ENCODE measurements at places on chromosomes 3 and 15.

- H3K4me3 ChIP-seq, result no peak overlapping the region
- H3K4me1 ChIP-seq, result peaks cover 3% of the 10 kb centered on the region
- DNase-seq, result no peak
- peaks cover 37% of the 10 kb centered on the region for H3K27me3 ChIP-seq
- no peaks in the 10 kb centered on the region for H3K36me3 ChIP-seq
Observed at GRCh38 chr15:38212729-38213351, 39.8 kb upstream of the SPRED1 start.

- H3K36me3 ChIP-seq, result no peaks in the 10 kb centered on the region
- no peaks in the 10 kb centered on the region for H3K27me3 ChIP-seq
- peak overlapping the region; percentile 27 for H3K27ac ChIP-seq
- no peak for DNase-seq
- H3K4me1 ChIP-seq, result peaks cover 7% of the 10 kb centered on the region
- H3K4me3 ChIP-seq, result no peak overlapping the region
Observed at GRCh38 chr15:90082140-90082715, 20.0 kb downstream of the IDH2 start.

- peaks cover 36% of the 10 kb centered on the region for H3K4me1 ChIP-seq
- H3K4me3 ChIP-seq, result peak overlapping the region; percentile 97
- no peaks in the 10 kb centered on the region for H3K27me3 ChIP-seq
- H3K36me3 ChIP-seq, result no peaks in the 10 kb centered on the region
- DNase-seq, result peak; percentile 51
- H3K27ac ChIP-seq, result peak overlapping the region; percentile 87
Observed at GRCh38 chr3:150409512-150410310, 1.6 kb downstream of the TSC22D2 start.

DNA sequence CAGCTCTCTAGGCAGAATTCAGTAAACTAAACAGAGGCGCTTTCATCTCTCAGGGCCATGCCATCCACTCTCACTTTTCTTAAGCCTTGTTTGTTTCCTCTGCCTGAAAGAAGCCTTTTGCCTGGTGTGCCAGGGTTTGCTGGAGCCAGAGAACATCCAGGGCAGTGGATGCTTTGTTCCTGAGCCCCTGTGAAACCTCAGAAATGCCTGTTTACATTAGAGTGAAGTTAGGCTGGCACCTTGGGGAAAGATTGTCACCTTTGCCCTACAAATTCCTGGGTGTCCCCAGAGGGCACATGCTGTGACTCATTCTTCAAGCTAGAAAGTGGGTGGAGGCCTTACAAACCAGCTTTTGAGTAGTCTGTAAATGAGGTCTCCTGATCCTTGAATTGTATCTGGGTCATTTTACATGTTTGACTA, 10.7 kb upstream of the TRAK1 start:
- peak overlapping the region; percentile 97 for H3K27ac ChIP-seq
- peak overlapping the region; percentile 59 for H3K4me3 ChIP-seq

DNA sequence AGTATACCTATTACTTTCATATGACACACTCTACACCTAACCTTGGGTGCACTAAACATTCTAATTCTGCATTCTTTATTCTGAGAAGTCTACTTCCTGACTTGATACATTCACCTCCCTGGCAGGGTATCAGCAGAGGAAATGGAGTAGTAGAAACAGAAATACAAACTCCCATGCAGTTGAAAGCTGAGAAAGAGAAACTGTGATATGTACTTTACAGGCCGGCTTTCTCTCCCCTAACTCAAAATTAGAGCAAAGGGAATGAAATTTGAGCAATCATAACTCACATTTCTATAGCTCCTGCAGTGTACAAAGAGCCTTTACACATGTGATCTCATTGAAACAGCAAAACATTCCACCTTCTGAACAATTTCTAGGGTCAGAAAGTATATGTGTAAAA, 135.5 kb upstream of the COL8A1 start:
- H3K4me3 ChIP-seq, result no peak overlapping the region
- peaks cover 3% of the 10 kb centered on the region for H3K4me1 ChIP-seq
- no peaks in the 10 kb centered on the region for H3K36me3 ChIP-seq
- no peaks in the 10 kb centered on the region for H3K27me3 ChIP-seq
- no peak overlapping the region for H3K27ac ChIP-seq

GRCh38 chr3:129070086-129070885, 9.7 kb downstream of the GP9 start:
- H3K4me1 ChIP-seq, result peaks cover 3% of the 10 kb centered on the region
- H3K36me3 ChIP-seq, result peaks cover 4% of the 10 kb centered on the region
- H3K27me3 ChIP-seq, result peaks cover 43% of the 10 kb centered on the region
- peak overlapping the region; percentile 13 for H3K4me3 ChIP-seq
- no peak overlapping the region for H3K27ac ChIP-seq

GRCh38 chr3:16871915-16872842, 12.6 kb upstream of the PLCL2 start:
- H3K36me3 ChIP-seq, result peaks cover 6% of the 10 kb centered on the region
- H3K4me3 ChIP-seq, result no peak overlapping the region
- peaks cover 2% of the 10 kb centered on the region for H3K4me1 ChIP-seq
- no peak for DNase-seq

- H3K27me3 ChIP-seq, result peaks cover 9% of the 10 kb centered on the region
- peaks cover 4% of the 10 kb centered on the region for H3K4me1 ChIP-seq
- H3K27ac ChIP-seq, result no peak overlapping the region
- no peak overlapping the region for H3K4me3 ChIP-seq
Observed at GRCh38 chr15:62476163-62476562, 311.1 kb upstream of the C2CD4B start.

DNA sequence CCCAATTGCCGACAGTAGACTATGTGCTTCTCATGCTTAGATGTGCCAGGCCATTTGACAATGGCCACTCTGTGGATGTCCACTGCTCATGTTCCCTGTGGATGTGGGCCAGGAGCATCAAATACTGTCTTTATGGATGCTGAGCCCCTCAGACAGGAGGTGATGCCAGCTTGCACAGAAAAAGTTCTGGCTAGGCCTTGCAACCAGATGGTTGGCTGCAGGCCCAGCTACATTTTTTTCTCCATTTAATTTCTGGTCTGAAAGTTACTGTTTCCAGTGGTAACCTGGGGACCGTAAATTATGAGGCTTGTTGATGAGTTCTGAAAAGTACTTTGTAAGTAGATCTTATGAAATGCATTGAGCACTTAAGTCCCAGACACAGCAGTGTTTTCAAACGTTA, 228.5 kb downstream of the CHL1 start:
- no peak overlapping the region for H3K4me3 ChIP-seq
- no peak overlapping the region for H3K27ac ChIP-seq
- H3K36me3 ChIP-seq, result no peaks in the 10 kb centered on the region
- H3K4me1 ChIP-seq, result no peaks in the 10 kb centered on the region

DNA sequence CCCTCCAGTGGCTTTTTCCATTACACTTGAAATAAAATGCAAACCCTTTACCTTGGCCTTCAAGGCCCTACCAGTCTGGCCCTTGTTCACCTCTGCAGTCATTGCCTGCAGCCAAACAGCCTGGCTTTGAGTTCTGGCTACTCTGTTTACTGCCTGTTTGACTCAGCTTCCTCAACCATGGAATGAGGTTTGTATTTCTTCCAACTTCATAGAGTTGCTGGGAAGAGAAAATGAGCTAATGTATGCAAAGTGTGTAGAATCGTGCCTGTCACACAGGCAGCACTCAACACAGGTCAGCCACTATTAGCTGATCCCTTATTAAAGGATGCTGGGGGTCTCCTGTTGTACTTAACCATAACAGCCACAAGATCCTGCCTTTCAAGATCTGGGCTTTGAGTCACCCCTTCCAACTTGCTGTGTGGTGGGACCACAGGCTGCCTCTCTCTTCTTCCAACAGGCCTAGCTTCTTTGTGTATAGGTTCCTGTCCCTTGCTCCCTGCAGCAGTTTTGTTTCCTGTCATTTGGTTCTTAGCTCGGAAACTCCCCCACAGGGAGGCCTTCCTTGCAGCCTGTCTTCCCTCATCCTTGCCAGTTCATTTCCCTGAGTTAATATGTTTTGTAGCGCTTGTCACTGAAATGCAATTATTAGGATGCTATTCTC, 6.4 kb downstream of the MED12L start:
- peaks cover 2% of the 10 kb centered on the region for H3K36me3 ChIP-seq
- H3K4me1 ChIP-seq, result peaks cover 9% of the 10 kb centered on the region
- no peak for DNase-seq

DNA sequence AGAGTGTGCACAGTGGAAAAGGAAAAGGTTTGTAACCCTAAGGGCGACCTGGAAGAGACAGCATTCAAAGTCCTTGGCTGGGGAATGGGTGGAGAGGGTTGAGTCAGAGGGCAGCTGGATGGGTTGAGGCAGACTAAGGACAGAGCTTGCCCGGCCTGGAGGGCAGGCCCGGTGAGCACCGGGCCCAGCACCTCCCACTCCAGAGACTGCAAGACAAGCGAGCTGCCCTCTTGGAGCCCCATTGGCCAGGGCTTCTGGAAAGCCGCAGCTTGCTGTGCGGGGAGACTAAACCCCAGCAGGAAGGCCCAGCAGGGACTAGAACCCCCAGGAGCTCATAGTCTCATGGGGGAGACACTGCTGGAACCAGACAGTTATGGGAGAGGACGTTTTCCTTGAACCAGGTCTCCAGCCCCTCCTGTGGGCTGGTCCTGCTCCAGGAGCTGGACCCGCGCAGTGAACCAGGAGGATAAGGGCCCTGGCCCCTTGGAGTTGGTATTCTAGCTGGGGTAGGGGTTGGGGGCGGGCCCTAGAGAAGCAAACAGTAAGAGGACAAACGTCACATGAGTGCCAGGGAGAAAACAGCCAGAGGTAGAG, 59.1 kb downstream of the RGMA start:
- DNase-seq, result no peak
- peaks cover 3% of the 10 kb centered on the region for H3K36me3 ChIP-seq
- H3K27me3 ChIP-seq, result no peaks in the 10 kb centered on the region

DNA sequence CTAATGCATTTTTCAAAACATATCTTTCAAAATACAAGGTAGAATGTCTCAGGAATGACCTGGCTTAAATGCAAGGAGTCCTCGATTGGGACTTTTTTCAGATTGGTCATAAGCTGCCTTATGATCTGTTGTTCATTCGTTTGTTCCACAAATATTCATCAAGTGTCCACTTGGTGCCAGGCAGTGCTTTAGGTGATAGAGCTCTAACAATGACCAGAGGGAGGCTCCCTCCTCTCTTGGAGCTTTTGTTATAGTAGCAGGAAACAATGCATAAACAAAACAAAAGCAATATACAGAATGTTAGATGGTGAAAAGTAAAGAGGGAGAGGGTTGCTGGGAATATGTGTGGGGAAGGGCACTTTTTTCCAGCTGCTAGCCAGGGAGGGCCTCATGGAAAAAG, 156.1 kb downstream of the MCTP2 start:
- no peak overlapping the region for H3K27ac ChIP-seq
- peaks cover 4% of the 10 kb centered on the region for H3K36me3 ChIP-seq
- H3K4me1 ChIP-seq, result peaks cover 15% of the 10 kb centered on the region
- H3K4me3 ChIP-seq, result no peak overlapping the region
- no peak for DNase-seq

- no peaks in the 10 kb centered on the region for H3K36me3 ChIP-seq
- DNase-seq, result no peak
- peaks cover 13% of the 10 kb centered on the region for H3K27me3 ChIP-seq
- no peak overlapping the region for H3K4me3 ChIP-seq
- no peak overlapping the region for H3K27ac ChIP-seq
Observed at GRCh38 chr3:155335724-155336354, 42.4 kb upstream of the STRIT1 start.

- no peak for DNase-seq
- H3K27me3 ChIP-seq, result no peaks in the 10 kb centered on the region
- H3K27ac ChIP-seq, result no peak overlapping the region
- H3K4me1 ChIP-seq, result no peaks in the 10 kb centered on the region
- no peaks in the 10 kb centered on the region for H3K36me3 ChIP-seq
Observed at GRCh38 chr3:29513236-29513635, 232.4 kb downstream of the RBMS3 start.

- peaks cover 12% of the 10 kb centered on the region for H3K27me3 ChIP-seq
- H3K4me3 ChIP-seq, result no peak overlapping the region
- H3K27ac ChIP-seq, result no peak overlapping the region
- DNase-seq, result no peak
- H3K4me1 ChIP-seq, result peaks cover 5% of the 10 kb centered on the region
- H3K36me3 ChIP-seq, result peaks cover 3% of the 10 kb centered on the region
Observed at GRCh38 chr3:196008929-196009328, 73.0 kb downstream of the TFRC start.

GRCh38 chr3:155631323-155632019, 113.4 kb downstream of the PLCH1 start:
- no peaks in the 10 kb centered on the region for H3K4me1 ChIP-seq
- no peak for DNase-seq
- no peak overlapping the region for H3K27ac ChIP-seq
- no peak overlapping the region for H3K4me3 ChIP-seq

GRCh38 chr15:32643907-32644445, 2.5 kb downstream of the SCG5 start:
- peaks cover 5% of the 10 kb centered on the region for H3K36me3 ChIP-seq
- DNase-seq, result no peak
- H3K4me3 ChIP-seq, result no peak overlapping the region
- H3K27ac ChIP-seq, result no peak overlapping the region

GRCh38 chr3:107794664-107795443, 272.1 kb downstream of the BBX start:
- H3K27ac ChIP-seq, result no peak overlapping the region
- H3K4me3 ChIP-seq, result no peak overlapping the region
- DNase-seq, result no peak
- no peaks in the 10 kb centered on the region for H3K27me3 ChIP-seq

DNA sequence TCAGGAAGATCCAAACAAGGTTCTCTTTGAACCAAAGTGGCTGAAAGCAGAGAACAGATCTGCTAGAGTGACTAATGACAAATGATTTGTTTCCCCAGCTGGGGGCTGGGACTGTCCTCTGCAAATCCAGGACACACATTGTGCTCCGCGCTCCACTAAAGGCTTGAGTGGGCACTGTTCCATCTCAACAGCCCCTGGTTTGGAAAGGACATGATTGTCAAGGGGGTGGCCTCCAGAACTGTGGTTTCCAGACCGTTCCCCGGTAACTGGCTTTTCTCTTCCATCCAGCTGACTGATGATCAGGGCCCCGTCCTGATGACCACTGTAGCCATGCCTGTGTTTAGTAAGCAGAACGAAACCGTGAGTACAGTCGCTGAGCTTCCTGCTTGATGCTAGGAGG, 91.0 kb downstream of the LRTM1 start:
- H3K27me3 ChIP-seq, result no peaks in the 10 kb centered on the region
- H3K36me3 ChIP-seq, result no peaks in the 10 kb centered on the region
- H3K4me1 ChIP-seq, result no peaks in the 10 kb centered on the region
- no peak for DNase-seq
- no peak overlapping the region for H3K27ac ChIP-seq

- H3K27me3 ChIP-seq, result no peaks in the 10 kb centered on the region
- H3K4me3 ChIP-seq, result no peak overlapping the region
- no peaks in the 10 kb centered on the region for H3K36me3 ChIP-seq
- DNase-seq, result no peak
- H3K27ac ChIP-seq, result no peak overlapping the region
Observed at GRCh38 chr3:151866711-151867410, 6.6 kb upstream of the SUCNR1 start.
